HT1080 (cell line): ENCODE measurements at places on chromosomes 11 and 22.

- no peak for DNase-seq
These were observed 2352.8 kb upstream of the RAG2 start for GRCh38 chr11:38950867-38951266.

DNA sequence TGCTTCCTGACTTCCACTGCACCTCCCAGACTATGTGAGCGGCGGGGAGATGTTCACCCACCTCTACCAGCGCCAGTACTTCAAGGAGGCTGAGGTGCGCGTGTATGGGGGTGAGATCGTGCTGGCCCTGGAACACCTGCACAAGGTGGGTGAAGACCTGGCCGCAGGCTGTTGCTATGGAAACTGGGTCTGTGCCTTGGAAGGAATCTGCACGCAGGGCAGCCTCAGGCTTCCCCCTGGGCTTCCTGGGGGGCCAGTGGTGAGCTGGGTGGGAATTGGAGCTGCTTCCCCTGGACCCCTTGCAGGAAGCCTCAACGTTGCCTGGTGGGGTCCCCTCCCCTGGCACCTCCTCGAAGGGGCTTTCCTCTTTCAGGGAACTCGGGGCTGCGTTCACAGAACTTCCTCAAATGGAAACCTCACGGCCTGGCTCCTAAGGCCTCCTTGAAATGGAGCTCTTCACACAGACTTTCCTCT, 1.5 kb downstream of the RPS6KA4 start:
- no peak for DNase-seq

DNA sequence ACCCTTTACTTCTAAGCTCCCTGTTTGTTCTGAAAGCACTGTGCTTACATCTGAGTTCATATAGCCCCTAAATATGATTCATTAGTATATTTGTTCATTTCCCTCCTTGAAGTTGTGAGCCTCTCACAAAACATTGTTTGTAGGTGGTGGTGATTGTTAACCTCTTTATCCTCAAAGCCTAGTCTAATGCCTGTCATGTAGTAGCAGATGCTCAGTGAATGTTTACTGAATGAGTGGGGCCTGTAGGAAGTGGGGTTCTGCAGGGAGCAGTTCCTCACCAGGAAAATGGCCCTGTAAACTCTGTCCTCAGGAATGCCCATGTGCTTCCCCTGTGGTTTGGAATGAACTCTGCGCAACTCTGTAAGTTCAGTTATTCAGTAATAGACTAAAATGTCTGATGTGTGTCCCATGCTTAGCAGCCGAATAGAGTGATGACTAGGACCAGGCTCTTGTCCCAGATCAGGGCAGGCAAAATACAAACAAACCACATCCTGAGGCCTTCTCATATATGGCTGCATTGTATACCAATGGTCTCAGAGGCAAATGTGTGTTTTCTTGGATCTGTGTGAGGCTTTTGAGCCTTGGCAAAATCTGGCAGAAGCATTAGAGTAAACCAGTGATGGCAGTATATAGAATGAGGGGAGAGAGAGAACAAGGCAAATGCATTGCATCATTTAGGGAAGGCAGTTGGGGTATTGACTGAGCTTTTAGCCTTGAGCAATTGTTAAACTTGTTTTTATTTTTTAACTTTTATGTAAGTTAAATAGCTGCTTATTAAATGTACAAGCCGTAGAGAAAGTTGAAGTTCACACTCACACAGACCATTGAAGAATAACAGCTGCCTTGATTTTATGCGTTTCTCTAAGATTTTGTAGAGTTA, 91.4 kb upstream of the BIRC3 start:
- DNase-seq, result peak; percentile 97

DNA sequence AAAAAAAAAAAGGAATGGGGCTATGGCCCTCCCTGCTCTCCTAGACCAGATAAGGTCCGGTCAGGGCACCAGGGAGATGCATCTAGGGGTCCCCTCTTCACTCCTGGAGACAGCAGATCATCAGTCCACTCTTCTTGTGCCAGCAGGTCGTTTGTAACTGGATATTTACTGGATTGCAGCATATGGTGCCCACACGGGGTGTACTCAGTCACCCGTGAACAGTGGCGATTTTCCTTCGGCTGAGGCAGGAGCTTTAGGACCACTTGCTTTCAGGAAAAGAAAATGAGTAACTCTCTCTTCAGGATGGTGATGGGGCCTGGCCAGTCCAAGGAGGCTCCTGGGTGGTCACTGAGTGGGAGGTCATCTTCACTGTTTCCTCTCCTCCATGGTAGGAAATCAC, 38.3 kb upstream of the RAB1B start:
- no peak for DNase-seq

- DNase-seq, result no peak
These were observed 36.6 kb downstream of the RCOR2 start for GRCh38 chr11:63880403-63880790.

DNA sequence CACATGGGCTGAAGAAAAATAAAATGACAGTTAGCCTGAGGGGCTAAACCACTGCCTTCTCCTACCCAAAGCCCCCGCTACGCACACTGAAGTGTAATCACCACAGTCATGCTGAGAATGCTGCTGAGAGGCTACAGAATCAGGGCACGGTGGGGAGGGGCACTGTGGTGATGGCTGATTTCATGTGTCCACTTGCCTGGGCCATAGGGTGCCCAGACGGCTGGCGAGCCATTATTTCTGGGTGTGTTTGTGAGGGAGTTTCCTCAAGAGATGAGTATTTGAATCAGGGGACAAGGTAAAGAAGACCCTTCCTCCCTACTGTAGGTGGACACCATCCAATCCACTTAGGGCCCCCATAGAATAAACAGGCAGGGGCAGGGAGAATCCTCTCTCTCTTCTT, 1313.2 kb downstream of the TBC1D22A start:
- no peak for DNase-seq

- peak; percentile 49 for DNase-seq
These were observed 714.7 kb upstream of the TENM4 start for GRCh38 chr11:80155412-80156017.

- DNase-seq, result peak; percentile 81
These were observed 18.3 kb downstream of the RCN1 start for GRCh38 chr11:32109138-32109537.

DNA sequence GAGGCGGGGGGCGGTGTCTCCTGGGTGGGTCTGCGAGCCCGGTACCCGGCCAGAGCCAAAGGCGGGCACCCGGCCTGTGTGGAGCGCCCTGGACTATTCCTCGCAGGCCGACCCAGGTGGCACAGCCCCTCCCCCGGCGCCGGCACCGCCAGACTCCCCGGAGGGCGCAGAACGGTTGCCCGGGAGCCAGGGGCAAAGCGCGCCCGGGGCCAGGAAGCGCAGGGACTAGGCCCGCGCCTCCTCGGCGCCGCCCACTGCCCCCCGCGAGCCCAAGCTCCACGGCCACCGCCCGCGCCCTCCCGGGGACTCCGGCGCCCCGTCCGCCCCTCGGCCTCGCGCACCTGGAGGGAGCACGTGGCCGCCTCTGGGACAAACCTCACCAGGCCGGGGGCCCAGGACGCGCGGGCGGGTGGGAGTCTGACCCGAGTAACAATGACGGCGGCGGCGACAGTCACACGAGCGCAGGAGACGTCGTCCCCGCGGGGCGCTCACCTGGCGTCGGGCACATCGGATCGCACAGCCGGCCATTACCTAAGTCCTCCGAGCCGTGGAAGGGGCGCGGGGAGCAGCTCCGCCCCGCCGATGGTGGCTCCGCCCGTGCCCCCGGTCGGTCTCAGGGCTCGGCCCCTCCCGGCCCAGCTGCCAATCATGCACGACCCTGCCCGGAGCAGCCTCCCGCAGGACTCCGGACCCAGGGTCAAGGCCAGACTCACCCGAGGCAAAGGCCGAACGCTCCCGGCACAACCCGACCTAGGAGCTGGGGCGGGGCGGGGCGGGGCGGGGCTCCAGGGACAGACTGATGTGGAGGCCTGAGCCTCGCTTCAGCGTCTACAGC, 7.4 kb downstream of the PLXNB2 start:
- DNase-seq, result no peak

DNA sequence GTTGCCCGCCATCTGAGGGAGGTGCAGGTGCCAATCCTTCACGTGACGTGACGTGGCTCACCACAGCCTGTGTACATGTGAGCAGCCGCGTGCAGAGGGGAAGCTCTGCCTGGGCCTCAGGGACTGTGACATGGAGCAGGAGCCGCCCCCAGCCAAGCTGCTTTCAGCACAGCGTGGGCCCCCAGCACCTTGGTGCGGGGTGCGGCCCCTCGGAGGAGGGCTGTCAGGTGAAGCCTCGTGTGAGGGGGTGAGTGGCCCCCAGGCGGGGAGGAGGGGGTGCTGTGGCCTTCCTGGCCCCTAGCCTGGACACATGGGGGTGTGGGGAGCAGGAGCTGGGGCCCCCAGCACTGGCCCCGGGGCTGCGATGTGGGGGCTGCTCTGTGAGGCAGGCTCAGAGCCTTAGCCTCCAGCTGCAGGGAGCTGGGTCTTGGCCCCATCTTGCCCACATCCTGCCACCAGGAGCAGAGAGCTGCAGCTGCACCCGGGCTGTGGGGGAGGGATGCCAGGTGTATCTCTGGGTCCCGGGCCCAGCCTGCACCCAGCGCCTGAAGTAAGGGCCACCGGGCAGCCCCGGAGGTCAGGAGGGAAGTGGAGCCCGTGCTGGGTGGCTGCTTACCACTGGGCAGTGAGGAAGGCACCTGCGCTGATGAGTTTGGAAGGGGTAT, at the start of gene ADORA2A:
TSS of gene ADORA2A (plus strand) at position 100 of the 665 bp plus-strand sequence. CDS start 5,806 bp downstream, outside the sequence.
- DNase-seq, result peak; percentile 25

DNA sequence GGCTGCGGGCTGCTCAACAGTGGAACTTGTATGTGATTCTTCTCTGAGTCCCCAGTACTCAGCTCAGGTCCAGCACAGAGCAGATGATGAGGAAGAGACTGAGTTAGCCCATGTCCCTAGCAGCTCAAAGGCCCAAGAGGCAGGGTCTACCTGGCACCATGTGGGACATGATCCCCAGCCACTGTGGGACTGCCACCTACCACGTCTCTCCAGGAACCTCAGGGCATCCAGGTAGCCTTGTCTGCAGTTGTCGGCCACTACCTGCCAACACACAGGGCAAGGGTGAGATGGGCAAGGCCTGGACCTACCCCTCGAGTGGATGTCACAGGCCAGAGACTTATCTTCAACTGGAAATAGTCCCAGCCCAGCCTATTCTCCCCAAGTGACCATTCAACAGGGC, 4.4 kb downstream of the PNPLA5 start:
- no peak for DNase-seq

DNA sequence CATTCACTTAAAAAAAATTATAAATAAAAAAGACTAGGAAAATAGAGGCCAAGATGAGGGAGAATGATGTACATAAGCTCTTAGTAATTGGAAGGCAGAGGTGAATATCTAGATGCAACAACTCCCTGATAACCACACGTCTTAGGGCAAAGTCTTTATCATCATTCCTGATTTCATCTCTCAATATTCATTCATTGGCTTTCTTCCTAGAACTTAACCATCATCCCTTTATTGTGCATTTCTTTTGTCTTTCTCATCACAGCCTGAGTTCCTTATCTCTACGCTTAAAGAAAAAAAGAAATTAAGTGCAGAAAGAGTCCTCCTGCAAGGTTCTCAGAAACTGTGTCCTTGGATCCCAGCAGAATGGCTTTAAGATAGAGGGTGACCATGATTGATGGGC, 23.2 kb upstream of the FLI1 start:
- no peak for DNase-seq

GRCh38 chr11:59012398-59013265, 73.3 kb downstream of the GLYATL1 start:
- DNase-seq, result no peak

DNA sequence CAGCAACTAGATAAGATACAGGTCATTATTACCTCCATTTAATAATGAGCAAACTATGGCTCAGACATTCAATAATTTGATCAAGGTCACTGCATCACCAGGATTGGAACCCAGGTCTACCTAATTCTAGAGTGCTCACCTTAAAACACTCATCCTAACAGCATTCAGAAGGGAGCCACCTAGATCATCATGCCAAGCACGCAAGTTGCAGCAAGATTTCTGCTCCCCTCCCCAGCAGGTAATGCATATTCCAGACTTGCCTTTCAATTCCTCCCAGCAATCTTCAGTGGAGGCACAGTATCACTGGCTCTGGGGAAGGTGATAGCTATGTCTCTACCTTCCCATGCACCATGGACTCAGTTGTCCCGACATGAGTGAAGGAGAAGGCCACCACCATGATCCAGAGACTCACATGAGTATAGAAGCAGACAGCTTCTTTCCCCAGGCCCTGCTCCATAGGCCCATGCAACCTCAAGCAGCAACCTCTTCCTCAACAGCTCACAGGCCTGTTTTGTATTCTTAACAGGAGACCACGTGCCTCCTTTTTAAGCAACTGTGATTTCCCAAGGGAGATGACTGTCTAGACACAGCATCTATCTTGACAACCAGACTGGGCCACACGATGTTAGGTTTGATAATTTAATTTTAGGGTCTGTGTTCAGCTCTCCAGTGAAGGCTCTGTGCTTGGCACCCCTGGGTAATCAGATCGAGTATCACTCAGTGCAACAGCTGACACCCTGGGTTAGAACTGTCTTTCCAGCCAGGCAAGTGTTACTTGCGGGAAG, 36.4 kb downstream of the RAB30 start:
- no peak for DNase-seq

GRCh38 chr11:44855493-44855849, 95.2 kb downstream of the TP53I11 start:
- no peak for DNase-seq

DNA sequence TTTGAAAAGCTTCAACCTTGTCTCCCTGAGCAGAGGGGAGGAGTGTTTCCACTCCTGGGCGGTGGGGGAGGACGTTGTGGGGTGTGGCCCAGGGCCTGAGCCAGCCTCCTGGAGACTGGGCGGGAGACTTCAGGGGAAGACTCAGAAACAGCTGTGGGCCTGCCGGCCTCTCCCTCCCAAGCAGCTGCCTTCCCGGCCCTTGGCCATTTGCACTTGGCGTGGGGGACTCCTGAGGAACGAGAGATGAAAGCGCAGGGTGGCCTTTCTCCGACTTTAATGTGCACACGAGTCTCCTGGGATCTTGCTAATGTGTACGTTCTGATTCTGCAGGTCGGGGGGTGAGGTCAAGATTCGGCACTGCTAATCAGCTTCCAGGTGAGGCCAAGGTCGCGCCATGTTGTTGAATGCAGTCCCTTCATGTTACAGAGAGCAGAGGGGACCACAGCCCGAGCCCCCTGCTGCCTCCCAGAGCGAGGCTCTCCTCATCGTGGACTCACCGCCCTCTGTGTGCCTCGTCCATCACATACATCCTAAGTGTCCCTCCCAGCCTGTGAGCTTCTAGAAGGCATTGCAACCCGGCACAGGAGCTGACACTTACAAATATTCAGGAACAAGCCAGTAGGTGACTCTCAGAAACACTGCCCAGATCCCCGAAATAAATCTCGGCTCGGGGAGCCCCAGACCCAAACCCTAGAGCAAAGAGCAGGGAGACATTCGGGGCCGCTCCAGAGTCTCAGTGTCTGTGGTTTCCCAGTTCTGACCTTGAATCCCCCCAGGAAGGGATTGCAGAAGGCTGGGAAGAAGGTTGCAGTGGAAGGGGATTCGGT, 7.7 kb downstream of the LIF start:
- no peak for DNase-seq

- DNase-seq, result peak; percentile 67
These were observed 34.1 kb upstream of the GLYATL1 start for GRCh38 chr11:58905011-58905720.
